ENCODE measurements at places on chromosomes 5 and 9.

DNA sequence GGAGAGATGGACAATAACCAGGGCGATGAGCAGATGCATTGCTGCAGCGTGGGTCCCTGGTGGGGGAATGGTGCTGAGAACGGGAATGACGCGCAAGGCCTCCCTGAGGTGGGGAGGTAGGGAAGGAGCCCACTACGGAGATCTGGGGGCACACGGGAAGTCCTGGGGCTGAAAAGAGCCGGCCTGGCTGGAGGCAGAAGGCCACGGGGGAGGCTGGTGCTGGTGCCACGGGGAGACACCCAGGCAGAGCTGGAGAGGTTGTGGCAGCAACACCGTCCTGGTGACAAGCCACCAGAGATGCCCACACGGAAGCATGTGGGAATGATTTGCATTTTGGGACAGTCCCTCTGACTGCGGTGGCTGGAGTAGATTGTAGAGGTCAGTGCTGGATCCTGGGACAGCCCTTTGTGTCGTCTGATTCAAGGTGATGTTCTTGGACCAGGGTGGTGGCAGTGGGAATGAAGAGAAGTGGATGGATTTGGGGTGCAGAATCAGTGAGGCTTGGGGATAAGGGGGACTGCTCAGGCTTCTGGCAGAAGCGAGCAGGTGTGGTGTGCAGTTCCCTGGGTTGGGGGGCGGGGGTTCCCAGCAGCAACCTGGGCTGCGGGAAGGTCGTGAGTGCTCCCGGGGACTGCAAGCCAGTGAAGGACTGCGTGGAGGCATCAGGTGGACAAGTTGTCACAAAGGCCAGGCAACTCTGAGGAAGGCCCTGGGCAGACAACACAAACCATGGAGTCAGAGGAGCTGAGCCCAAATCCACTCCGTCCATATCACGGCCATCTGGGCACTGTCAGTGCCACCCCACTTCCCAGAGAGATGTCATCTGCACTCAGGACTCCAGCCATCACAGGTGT lies 25.2 kb upstream of the CNOT6 start:
- no peak for DNase-seq

- no peak for DNase-seq
Observed at GRCh38 chr9:88737876-88738275, 202.9 kb downstream of the NXNL2 start.

GRCh38 chr5:121088341-121088740 lies 624.2 kb downstream of the PRR16 start:
- DNase-seq, result no peak

- DNase-seq, result no peak
Observed at GRCh38 chr9:101376111-101376848, 8.5 kb downstream of the BAAT start.

DNA sequence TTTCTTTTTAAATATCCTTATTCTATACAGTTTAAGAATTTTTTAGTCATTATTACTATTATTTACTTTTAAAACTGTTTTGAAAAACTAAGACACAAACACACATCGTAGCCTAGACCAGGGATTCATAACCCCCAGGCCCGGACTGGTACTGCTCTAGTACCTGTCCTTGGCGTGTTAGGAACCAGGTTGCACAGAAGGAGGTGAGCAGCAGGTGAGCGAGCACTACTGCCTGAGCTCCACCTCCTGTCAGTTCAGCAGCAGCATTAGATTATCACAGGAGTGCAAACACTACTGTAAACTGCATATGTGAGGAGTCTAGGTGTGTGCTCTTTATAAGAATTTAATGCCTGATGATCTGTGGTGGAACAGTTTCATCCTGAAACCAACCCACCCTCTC lies 357.0 kb downstream of the PTPRD start:
- DNase-seq, result no peak

DNA sequence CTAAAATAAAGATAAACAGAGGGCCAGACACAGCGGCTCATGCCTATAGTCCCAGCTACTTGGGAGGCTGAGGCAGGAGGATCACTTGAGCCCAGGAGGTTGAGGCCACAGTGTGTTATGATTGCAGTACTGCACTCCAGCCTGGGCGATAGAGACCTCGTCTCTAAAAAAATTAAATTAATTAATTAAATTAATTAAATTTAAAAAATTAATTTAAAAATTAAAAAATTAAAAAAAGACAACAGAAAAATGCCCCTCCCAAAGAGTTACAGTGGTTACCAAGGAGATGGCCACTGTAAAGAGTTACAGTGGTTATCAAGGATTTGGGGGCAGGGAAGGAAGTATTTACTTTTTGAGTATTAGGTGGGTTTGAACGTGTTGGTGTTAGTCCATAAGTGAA lies 38.3 kb downstream of the CDC14B start:
- no peak for DNase-seq

GRCh38 chr5:143717400-143717799 lies 94.6 kb upstream of the HMHB1 start:
- no peak for DNase-seq

GRCh38 chr9:122111413-122112085 lies 18.4 kb upstream of the TTLL11 start:
- DNase-seq, result no peak

DNA sequence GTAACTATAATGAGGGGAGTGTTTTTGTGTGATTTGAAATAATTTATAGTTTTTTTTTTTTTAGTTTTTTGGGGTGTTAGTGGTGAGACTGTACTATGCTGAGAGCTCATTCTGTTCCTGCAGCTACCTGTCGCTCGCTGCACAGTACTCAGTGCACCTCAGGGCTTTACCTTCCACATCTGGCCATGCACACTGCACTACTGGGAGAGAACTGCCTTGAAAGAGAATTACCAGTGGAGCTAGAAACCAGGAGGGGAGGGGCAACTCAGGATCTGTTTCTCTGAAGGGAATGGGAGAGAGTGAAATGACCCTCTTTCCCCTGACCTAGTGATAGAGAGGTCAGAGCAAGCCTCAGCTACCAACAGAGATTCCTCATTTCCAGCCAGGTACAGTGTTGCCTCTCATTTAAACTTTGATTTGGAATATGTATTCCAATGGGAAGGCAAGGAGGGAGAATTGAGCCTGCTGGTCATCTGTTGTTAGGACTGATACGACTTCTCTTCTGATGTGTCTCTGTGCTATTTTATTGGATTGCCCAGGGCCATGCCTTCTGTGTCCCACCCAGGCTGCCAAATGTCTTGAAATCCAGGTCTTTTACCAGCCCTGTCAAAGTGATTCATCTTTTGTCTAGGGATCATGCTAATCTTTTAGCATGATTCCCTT lies 8.9 kb downstream of the ATG10 start:
- DNase-seq, result no peak

DNA sequence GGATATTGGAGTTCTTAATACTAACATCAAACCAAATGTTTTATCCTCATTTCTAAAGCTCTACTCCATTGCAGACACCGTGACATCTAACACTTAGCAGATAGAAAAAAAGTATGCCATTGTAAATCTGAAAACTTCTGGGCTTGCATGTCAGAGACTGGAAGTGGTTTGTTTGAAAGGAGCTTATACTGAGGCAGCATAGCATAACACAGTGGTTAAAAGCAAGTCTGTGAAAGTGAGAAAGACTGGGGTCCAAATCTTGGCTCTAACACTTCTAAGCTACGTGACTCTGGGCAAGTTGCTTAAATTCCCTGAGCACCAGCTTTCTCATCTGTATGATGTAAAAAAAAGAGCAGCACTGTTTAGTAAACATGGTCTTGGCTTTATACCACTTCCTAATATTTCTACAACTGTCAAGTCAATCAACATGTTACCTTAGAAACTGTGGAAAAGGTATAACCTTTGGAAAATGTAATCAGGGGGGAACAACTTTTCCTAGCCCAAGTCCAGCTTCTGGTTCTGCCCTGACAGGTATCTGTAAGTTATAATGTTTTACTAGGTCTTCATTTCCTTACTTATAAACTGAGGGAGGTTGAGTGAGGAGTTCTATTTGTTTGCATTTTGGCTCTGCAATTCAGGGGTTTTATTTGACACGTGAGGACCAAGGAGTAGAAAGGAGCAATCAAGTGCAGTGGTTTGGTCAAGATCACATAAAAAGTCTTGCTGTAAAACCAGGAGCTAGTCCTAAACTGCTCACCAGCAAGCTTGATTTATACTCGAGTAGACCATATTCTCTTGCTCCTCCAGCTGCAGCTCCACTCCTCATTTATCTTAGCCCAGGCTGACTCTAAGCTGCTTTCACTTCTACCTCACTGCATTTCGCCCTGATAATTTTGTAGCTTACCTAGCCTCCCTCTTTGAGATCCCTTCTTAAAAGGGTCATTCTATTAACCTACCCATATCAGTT lies 541.0 kb downstream of the RAB3C start:
- peak; percentile 36 for DNase-seq

- peak; percentile 84 for DNase-seq
Observed at GRCh38 chr9:89497978-89498851, at the start of gene SEMA4D. Gene SEMA4D, minus strand, starts transcription at chr9:89498113. Its CDS starts 92,657 bp downstream, at chr9:89405456.

DNA sequence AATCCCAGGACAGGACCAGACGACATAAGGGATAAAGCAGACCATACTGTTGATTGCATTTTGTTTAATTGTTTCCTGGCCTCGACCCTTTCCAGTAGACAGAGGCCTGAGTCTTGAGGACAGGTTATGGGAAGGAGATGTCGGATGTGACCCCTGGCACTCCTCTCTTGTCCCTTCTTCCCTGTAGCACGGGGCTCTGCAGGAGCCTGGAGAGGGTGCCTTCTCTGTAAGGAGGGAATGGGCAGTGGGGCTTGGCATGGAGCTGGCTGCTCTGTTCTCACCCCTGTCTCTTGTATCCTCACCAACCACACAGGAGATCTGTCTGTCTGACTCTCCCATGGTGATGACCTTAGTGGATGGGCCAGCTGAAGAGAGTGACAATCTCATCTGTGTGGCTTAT lies 40.1 kb upstream of the SLC2A8 start:
- DNase-seq, result no peak
